Ovary (tissue), 10 donors: ENCODE measurements at places on chromosomes 2 and 18.

- no peak for DNase-seq
These were observed 71.1 kb downstream of the EXOC6B start for GRCh38 chr2:72754628-72755320.

- no peak for DNase-seq
These were observed 94.8 kb downstream of the NDUFA10 start for GRCh38 chr2:239930378-239930777.

- no peak for DNase-seq
These were observed 400.0 kb upstream of the CDH2 start for GRCh38 chr18:28576941-28577340.

GRCh38 chr2:167388497-167388896, 500.2 kb downstream of the XIRP2 start:
- DNase-seq: no peak
